ENCODE measurements at places on chromosomes 13 and 19.

DNA sequence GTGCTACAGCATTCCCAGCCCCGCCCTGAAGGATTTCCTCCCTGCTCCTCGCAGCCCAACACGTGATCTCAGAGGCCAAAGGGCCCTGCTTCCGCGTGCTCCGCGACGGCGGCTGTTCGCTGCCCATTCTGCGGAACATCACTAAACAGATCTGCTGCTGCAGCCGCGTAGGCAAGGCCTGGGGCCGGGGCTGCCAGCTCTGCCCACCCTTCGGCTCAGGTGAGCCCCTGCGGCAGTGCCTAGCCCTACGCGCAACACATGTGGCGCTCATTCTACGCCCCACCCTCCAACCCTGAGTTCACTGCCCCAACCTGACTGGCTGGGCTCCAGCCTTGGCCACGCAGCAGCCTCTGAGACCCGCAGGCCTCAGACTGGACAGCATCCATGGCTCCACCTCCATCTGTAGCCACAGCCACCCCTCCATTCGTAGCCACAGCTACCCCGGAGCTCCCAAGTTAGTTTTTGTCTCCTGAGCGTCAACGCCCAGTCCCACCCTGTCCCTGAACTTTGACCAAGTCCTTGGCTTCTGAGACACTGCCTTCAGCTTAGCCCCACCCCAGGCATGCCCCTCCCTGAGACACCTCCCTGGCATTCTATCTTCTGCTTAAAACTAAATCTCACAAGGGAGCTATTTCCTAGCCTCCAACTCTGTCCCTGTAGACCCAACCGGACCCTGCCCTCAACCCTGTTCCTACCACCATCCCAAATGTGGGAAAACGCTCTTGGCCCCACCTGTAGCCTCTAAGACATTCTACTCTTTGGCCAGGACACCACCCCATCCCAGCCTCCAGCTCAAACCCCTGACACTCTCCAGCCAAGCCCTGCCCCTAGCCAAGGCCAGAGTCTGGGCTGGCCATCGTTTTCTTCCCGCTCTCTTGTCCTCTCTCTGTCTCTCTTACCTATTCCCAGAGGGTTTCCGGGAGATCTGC, 6.4 kb downstream of the LTBP4 start:
- DNase-seq, result no peak

DNA sequence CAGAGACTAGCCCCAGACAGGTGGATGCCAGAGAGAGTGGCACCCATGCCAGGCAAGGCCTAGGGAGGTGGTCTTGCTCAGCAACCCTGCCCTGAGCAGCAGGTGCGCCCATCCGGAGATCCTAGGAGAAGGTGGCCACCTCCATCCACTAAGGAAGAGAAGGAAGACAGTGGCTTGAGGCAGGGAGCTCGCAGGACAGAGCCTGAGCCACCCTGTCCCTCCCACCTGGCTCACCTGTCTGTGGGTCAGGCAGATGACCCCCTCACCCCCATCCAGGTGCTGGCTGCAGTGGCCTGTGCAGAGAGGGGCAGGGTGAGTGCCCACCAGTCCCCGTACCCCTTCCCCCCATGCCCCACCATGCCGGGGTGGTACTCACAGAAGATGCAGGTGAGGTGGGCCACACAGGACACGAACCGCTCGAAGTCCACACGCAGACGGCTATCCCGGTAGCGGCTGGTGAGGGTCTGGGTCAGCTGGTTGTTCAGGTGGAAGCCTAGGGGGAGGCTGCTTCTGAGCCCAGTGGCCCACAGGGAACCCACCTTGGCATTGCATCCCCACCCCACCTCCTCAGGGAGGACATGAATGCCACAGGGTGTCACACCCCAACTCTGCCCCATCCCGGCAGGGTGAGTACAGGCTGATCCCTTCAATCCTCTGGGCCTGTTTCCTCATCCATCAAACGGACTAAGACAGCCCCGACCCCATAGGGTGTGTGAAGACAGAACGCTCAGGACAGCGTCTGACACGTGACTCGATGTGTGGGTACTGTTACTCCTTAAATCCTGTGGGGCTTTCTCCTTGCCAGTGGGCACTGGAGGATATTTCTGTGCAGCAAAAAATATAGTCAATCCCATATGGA, 13.3 kb downstream of the CAPN12 start:
- no peak for DNase-seq

DNA sequence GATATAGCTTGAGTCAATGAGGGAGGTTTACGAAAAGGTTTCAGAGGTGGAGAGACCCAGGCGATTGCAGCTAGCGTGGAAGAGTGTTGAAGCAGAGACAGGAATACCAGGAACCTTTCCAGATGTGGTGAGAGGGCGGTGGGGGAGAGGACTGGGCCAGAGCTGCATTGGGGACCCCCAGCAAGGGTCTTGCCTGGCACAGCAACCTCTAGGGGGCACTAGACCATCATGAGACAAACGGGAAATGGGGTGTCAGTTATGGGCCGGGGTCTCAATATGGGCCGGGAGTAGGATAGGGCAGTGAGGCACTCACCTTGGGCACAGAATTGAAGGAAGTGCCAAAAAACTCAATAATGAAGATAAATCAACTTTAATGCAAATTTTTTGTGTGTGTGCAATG, 2.1 kb upstream of the LRP3 start:
- no peak for DNase-seq

- no peak for DNase-seq
Observed at GRCh38 chr19:18231775-18232174, 5.5 kb upstream of the PDE4C start.

- DNase-seq, result no peak
Observed at GRCh38 chr19:29201855-29202254, 11.1 kb downstream of the UQCRFS1 start.

DNA sequence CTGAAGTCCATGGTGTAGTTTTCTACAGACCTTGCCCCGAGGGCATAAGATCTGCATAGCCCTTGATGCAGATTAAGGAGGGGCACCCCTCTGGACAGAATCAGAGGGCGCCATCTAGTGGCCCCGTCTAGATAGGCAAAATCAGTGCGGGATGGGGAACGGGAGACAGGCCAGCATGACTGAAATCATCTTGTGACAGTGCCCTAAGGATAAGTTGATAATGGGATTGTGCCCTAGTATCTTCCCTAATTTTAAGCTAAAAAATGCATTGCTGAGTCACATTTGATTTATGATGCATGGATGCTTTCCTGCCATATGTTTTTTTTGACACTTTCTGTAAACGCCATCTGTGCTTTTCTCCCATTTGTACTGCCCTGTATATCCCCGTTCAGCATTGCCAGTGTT, 19.0 kb upstream of the GPI start:
- DNase-seq, result peak; percentile 62

DNA sequence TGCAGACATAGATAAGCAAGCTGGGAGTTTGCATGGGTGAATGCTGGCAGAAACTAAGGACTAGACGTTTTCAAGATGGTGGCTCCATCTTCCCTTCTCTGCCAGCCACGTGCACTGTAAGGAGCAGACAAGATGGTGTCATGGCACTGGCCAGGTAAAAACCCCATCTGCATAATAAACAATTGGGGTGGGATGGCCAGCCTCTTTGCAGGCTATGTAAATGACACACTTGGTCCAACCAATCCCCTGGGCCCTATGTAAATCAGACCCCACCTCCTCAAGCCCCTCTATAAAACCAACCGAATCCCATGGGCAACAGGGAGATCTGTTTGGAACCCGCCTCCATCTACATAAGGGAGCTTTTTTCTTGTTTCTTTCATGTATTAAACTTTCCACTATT, 2.4 kb upstream of the OR7A5 start:
- no peak for DNase-seq

DNA sequence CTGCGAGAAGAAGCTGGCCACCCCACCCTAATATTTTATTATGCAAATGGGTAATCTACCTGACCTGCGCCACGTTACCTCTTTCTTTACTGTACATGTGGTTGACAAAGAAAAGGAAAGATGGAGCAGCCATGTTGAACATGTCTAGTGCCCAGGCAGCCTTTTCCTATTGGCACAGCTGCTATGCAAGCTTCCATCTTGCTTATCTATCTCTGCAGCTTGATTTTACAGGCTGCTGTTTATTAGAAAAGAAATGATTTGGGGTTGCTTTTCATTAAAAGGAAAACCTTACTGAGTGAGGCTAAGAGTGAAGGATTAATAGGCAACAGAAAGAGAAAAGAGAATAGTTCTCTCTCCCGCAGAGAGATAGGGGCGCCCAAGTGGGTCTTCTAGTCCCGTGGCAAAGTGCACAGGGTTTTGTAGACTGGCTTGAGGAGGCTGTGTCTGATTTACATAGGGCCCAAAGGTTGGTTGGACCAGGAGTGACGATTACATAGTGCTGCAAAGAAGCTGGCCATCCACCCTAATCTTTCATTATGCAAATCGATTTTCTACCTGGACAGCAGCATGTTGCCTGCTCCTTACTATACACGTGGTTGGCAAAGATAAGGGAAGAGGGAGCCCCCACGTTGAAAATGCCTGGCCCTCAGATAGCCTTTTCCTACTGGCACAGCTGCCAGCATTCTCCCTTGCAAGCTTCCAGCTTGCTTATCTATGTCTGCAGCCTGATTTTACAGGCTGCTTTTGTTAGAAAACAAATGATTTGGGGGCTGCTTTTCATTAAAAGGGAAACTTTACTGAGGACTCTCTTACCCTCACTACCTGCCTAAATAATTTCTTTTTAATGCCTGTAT, 28.3 kb downstream of the OR10H4 start:
- no peak for DNase-seq

- no peak for DNase-seq
Observed at GRCh38 chr19:46951171-46951986, 68.3 kb upstream of the NPAS1 start.

DNA sequence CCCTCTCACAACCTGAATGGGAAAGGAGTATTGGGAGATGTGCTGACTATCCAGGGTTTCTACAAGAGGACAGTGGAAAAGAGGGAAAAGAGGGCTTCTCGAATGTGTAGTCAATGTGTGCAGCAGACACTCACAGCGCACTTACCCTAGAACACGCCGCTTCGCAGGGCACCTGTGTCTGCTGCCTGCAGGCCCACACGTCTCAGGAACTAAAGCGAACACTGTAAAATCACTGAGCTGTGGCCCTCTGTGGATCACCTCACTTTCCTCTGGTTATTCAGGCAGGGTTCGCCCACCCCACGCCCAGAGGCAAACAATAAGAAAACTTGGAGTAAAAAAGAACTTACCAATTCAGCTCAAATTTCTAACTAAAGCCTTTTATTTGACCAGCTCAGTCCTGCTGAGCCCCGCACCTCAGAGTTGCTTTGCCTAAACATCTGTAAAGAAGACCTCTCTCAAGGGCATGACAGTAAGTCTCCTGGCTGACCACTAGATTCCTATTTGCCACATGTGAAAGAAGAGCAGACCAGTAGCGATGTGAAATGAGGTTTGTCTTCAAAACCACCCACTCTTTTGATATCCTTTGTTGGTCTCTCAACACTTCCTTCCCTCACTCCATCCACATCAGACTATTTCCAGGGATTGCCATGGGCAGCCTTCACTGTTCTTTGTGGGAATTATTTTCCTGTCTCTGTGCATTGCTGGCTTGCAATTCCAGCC, 19.3 kb upstream of the DOCK9 start:
- DNase-seq, result no peak

DNA sequence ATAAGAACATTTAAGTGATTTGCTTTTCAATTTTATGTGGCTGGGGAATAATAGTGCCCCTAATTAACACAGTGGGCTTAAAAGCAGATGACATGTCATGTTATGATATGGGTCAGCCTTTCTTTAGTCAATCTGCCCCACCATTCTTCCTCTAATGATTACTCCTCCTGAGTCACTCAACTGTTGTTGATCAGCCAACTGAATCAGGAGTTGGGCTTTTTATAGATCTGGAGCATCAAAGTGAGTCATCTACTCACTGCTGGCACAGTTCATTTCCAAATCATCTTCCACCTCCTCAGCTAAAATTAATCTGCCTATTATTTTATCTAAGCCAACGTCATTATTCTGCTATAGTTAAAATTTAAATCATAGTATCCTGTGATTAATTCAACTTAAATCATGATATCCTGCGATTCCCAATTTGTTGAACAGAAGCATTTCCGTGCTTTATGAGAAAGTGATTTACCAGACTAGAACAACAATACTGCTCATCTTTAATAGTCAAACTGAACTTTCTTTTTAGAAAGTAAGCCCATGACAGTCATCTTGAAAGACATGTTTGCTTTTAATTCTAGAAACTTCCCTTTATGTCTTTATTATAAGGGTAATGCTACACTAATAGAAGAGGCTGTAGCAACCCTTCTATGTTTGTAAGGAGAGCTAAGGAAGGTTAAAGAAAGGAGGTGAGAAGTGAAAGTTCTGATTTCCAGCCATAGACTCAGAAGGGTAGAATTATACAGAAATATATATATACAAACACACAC, 551.4 kb downstream of the TBC1D4 start:
- DNase-seq, result no peak

DNA sequence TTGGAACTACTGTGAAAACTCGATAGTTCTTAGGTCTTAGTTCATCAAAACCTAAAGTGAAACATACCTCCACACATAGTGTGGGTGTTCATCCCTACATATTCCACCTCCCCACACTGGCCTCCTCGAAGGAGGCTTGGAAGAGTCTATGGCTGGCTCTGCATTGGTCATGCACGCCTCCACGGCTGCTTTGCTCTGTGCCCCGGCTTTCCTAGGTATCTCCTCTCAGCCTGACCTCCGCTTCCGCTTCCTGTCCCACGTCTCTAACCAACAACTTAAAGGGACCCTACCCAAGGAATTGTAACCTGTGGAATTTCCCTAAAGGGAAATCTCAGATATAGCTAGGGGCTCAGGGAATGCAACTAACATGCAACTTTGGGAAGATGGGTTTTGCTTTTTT, 79.7 kb upstream of the MBNL2 start:
- no peak for DNase-seq

- no peak for DNase-seq
Observed at GRCh38 chr13:110379905-110380341, 72.8 kb downstream of the COL4A2 start.

DNA sequence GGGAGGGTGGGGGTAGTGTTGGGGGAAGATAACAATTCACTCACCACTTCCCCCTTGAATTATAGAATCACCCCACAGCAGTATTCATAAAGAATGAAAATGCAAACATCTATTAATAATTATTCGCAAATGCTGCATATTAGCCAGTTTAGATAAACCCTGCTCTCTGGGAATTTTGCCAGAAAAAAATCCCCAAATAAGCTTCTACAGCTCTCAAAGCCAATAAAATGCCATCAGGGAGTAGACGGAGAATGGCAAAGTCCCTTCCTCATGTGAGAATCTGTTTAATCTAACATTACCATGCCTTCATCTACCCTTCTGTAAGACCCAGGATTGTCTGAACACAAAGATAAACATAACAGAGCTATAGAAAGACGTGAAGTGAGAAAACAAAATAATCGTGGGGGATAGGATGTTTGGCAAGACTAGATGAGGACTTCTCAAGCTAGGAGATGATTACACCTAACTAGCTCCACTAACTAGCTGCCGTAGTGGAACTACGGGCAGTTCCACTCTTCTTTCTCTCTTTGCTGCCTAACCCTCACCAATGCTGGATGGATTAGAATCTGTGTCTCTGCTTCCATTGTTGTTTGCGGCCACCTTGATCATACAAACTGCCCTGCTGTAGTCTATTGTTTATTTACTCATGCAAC, 32.4 kb upstream of the CACNA1A start:
- no peak for DNase-seq

GRCh38 chr13:62296812-62297211, 881.2 kb upstream of the PCDH20 start:
- DNase-seq, result no peak

- no peak for DNase-seq
Observed at GRCh38 chr13:83876546-83876945, 5.7 kb downstream of the SLITRK1 start.

Data from GM19239 (cell line).